ENCODE measurements at places on chromosomes 5 and 9.

- DNase-seq = no peak
Measured at GRCh38 chr9:99024959-99025358, 80.0 kb upstream of the TGFBR1 start.

GRCh38 chr5:119343766-119344165 lies 12.1 kb upstream of the TNFAIP8 start:
- no peak for DNase-seq

GRCh38 chr5:148687427-148687826 lies 33.1 kb upstream of the HTR4 start:
- DNase-seq = no peak

DNA sequence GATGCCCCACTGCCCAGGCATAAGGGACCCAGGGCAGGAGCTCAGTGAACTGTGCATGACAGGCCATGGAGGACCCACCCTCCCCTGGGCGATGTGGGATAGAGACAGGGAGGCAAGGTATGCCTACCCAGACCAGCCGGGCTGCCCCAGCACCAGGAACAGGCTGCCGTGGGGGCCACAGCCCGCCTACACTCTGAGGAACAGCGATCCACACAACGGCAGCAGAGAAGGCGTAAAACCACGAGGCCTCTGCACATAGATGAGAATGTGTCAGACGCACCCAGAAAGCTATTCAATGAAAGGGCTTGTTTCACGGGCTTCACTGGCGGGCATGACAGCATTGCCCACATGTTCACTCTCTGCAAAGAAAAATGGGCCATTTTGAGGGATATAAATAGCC lies 49.5 kb downstream of the SEMA4D start:
- DNase-seq = no peak

GRCh38 chr5:90131383-90132133 lies 278.0 kb downstream of the CETN3 start:
- no peak for DNase-seq

DNA sequence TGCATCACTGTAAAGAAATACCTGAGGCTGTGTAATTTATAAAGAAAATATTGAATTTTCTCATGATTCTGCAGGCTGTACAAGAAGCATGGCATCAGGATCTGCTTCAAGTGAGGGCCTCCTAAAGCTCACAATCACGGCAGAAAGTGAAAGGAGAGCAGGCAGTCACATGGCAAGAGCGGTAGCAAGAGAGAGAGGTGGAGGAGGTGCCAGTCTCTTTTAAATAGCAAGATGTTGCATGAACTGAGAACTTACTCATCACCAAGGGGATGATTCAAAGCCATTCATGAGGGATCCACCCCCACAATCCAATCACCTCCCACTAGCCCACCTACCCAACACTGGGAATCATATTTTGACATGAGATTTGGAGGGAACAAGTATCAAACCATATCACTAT lies 184.5 kb upstream of the PAPPA start:
- no peak for DNase-seq

DNA sequence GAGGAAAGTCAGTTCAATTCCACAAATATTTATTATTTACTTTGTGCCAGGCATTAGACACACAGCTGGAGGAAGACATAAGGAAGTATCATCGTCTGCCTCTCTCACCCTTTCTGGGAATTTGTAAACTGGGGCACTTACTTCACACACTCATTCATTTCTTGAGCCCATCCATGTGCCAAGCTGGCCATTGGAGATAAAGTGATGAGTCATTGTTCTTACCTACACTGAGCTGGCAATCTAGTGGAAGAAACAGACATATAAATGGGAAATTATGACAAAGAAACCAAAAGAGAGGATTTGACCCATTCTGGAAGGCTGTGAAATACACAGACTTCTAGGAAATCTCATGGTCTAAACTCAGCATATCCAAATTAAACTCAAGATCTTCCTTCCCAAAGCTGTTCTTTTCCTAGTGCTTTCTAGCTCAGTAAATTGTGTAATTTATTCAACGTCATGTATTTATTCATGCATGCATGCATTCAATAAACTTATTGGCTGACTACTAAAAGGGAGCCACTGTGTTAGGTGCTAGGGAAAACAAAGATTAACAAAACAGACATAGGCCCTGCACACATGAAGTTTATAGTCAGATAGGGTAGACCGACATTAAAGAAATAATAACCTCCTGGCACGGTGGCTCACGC lies 65.3 kb downstream of the SH3RF2 start:
- no peak for DNase-seq

DNA sequence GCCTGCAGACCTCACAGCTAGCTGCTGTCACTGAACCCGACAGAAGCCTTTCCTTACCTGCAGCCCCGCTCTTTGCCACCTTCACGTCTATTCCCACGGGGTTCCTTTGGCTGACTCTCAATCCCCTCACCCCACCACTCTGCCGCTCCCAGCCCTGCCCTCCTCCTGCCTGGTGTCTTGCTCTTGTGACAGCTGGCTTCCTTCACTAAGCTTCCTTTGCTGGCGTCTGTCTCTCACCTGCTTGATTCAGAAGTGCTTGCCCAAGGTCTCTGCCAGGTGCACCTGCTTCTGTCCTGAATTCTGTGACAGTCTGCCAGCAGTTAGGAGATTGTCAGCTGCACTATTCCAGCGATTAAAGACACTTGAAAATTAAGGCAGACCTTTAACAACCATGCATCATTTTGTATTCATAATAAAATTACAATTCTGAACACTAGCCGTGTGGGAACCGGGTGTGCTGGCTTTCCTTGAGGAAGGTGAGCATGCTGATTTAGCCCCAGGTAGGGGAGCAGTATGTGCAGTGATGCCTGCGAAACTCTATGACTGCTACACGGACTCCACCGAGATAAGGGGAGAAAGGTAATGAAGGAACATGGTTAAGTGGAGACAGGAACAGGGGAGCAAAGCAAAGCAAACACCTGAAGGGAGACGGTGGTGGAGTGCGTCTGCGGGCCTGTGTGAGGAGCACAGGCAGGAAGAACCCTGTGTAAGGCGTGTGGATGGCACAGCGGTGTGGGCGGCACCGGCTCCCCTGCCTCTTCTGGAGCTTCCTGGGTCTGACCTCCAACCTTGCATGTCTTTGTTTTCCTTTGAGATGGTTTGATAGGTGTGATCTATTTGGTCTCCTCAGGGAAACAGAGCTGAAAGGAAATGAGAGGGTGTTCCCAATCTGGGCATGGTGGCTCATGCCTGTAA lies 80.1 kb upstream of the CACNA1B start:
- peak; percentile 13 for DNase-seq

GRCh38 chr9:27595733-27596132 lies 22.5 kb upstream of the C9orf72 start:
- no peak for DNase-seq

DNA sequence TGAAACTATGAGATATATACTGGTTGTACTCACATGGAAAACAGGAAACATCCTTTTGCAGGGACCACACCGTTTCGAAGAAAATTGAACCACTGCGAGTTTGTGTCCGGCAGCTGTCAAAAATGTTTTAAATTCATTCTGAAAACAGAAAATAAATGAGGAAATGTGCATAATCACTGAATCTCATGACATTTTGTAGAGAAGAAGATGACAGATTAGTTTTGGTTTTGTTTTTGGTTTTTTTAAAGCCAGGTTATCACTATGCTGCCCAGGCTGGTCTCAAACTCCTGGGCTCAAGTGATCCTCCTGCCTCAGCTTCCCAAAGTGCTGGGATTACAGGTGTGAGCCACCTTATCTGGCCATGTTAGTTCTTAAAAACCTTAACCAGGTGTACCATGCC lies 3.5 kb downstream of the TXNDC8 start:
- DNase-seq = no peak

DNA sequence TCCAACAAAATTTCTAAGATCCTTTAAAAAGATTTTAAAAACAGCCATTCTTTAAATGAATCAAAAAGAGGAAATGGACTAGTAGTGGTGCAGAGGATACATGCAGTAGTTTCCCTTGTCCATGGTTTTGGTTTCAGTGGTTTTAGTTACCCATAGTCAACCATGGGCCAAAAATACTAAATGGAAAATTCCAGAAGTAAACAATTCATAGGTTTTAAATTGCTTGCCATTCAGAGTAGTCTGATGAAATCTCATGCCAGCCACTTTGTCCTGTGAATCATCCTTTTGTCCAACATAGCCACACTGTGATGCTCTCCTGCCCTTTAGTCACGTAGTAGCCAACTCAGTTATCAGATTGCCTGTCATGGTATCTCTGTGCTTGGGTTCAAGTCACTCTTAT lies 286.1 kb downstream of the ANXA1 start:
- no peak for DNase-seq

GRCh38 chr9:116340270-116340669 lies 186.7 kb downstream of the PAPPA start:
- no peak for DNase-seq

DNA sequence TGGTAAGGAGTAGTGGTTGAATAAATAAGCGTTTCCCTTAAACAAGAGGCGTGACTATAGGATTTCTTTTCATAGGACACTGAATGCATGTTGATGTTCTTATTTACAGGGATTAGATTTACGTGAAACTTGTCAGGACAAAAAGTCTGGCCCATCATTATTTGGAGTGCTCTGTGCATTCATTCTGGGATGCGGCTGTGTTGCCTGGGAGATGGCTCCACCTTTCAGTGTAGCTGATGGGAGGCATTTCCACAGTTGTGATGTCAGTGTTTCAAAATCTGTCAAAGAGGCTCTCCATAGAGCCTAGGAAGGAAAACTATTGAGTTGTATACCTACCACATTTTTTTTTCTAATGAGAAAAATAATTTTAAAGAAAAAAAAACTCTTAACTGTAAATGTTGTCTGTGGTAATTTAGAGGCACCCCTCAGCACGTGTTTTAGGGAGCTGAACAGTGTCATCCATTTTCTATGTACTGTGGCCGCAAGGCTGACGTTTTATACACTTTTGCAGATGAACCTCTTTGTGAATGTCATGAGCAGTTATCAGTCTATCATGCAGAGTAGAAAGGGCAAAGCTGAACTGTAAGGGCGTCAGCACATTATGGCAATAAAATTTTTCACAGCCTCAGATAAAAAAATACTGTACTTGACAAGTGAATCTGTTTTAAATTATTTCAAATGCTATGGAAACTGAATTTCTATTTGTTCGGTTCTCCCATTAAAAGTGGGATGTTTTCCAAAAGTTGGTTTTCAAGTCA lies 202.7 kb downstream of the PBX3 start:
- DNase-seq = no peak

- no peak for DNase-seq
Measured at GRCh38 chr5:174601946-174602345, 122.4 kb upstream of the MSX2 start.

- DNase-seq = no peak
Measured at GRCh38 chr9:86865952-86866351, 81.4 kb downstream of the GAS1 start.

GRCh38 chr9:25677301-25678146 lies 720 bp downstream of the TUSC1 start:
- no peak for DNase-seq

DNA sequence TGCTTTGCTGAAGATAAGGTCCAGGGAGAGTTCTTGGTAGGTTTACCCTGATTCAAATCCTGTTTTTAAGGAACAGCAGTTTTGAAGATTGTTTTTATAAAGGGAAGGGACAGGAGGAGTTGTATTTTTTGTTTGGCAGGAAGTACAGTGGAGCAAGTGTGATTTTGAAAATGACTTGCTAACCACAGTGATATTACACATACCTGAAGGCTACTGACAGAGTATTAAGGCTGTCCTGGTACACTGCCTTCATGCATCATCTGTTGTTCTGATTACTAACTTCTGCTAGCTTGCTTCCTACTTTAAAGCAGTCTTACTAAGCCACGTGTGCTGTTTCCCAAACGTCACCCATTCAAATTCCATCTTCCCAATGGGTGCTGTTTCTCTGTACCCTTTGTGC lies 559.5 kb upstream of the SGCD start:
- DNase-seq = no peak

DNA sequence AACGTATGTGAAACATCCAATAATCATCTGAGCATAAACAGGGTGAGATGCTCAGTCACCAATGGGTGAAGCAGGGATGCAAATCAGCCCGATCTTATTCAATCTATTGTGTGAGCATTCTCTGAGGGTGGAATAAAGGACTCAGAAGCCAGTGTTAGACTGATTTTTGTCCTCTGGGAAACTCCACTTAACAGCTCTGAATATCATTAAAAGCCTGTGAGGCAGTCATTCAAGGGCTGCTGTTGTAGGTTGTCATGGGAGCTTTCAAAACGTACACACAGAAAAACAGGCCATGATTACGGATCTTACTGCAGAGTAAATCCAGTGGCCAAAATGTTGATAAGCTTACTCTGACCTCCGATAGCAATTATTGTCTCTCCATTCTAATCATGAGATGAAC lies 266.5 kb upstream of the EFNA5 start:
- DNase-seq = peak; percentile 83

DNA sequence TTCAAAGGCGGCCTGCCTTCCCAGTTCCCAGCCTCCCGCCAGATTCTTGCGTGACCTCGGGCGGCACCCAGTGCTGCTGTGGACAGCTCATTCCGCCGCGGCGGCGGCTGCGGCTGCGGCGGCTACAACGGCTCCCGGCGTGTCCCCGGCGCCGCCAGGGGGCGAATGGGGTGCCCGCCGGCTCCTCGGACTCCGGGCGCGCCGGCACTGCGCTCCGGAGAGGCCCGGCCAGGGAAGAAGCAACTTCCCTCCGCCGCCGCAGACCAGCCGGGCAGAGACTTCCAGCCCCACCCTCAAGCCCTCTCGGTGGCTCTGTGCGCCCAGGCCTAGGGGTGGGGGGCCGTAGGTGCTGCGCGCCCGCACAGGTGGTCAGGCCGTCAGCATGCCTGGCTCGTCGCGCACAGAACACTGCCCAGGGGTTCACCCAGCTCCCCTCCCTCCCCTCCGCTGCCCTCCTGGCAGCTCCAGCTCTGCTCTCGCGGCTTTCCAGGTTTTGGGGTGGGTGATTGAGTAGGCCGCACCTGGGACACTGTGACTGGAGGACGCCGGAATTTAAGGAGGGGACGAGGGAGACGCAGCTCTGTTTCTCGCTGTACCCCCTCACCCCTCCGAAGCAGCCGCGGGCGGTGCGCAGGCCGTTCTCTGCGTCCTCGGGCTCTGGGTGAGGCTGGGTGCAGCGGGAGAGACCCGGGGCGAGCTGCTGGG lies 20.2 kb downstream of the IGIP start:
- DNase-seq = no peak

DNA sequence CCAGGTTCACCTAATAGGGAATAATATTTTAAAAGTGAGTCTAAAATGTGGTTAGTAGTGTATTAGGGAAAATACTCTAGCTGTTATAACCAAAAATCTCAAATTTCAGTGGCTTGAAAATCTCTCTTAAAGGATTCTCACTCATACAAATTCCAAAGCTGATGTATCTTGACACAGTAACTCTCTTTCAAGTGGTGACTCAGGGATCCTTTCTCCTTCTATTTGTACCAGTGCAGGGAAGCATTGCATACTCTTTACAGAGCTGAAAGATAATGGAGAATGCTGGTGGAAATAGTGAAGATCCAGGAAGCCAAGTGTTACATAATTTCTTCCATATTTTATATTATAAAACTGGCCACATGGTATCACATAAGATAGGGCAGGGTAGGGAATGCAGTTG lies 560.2 kb upstream of the CDH9 start:
- no peak for DNase-seq

- no peak for DNase-seq
Measured at GRCh38 chr5:51018423-51018822, 352.0 kb downstream of the PARP8 start.

Measured in NCI-H1436 treated with DMSO at 0.1 percent for 48 hours (cell line).